ENCODE measurements at places on chromosomes 1 and 21.

DNA sequence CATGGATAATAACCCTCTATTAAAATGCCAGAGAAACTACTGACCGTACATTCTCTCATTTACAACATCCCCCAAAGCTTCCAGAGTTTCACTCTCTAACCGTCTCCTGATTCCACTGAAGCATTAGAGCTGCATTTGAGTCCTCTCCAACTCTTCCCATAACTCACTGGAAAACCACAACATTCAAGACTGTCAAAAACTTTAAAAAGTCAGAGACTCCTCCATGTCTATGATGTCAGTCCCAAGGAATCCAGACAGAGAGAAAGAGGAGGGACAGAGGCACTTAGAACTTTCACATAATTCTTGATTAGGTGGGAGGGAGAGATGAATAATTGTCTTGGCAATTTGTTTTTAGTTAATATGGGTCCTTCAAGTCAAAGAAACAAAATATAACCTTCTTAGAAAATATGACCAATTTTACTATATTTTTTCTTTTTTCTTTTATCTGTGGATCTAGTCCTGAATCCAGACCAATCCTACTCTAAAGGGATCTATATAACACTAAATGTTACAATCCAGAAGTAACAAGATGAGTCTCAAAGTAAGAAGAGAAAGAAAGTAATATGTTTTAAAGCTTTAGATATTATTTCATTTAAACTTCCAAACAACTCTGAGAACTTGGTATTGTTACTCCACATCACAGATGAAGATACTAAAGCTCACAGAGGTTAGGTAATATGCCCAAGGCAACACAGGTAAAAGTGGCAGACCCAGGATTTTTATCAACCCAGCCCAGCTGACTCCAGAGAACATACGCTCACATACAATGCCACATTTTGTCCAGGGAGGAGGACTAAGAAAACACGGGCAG lies 23.8 kb downstream of the OTUD7B start:
- DNase-seq = no peak

DNA sequence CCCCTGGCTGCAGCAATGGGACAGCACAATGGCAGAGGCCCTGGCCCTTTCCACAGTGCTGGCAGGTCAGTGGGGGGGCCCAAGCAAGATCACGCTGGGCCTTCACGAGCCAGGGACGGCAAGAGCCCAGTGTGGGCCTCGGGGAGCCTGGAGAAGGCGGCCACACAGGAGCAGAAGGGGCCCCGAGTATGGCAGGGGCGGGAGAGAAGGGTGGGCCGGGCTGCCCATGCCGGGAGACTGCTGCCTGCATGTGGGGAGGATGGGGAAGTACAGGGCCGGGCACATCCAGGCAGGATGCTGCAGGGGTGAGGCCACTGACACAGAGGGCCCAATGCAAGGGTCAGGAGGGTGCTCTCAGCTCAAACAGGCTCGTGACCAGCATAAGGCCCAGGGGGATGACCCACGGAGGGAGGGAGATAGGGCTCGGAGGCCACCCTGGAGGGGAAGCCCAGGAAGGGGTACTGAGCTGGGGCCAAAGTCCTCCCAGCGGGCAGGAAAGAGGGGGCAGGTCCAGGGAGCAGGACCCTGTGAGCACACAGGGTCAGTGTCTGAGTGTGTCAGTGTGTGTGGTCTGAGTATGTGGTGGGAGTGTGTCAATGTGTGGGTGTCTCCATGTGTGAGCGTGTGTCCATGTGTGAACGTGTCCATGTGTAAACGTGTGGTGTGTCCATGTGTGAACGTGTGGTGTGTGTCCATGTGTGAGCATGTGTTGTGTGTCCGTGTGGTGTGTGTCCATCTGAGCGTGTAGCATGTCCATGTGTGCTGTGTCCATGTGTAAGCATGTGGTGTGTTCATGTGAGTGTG lies 13.1 kb downstream of the SLC19A1 start:
- no peak for DNase-seq

DNA sequence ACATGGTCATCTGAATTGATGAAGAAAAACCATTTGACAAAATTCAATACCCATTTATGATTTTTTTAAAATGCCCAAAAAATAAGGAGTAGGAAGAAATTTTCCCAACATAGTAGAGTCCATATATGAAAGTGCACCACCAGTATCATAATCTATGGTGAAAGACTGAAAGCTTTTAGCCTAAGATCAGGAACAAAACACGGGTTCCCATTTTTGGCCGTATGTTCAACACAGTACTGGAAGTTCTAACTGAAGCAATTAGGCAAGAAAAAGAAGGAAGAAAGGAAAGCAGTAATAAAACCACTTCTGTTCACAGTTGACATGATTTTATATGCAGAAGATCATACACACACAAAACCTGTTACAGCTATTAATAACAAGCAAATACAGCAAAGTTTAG lies 227.8 kb upstream of the RAB4A start:
- DNase-seq = no peak

GRCh38 chr1:157197906-157198435 lies 59.8 kb upstream of the ETV3 start:
- no peak for DNase-seq

- no peak for DNase-seq
These were observed 492.1 kb downstream of the LMO4 start for GRCh38 chr1:87820668-87821334.

DNA sequence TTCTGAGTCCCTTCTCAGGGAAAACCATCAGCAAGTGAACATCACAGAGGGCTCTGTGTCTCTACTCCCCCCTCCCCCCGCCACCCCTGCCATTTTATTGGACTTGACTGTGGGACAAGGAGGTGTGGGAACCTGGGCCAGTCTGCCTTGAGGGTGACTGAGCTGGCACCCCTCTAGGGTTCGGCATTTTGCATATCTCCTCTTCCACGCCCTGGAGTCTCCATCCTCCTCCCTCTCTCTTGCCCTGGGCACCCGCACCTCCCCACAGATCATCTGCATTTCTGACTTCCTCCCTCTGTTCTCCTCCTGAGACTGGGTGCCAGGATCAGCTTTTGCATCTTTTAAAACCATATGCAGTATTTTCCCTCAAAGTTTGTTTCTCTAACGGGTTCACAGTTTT lies 107.1 kb upstream of the ERRFI1 start:
- DNase-seq = no peak

- no peak for DNase-seq
These were observed 99.8 kb downstream of the SNX7 start for GRCh38 chr1:98761219-98761865.

DNA sequence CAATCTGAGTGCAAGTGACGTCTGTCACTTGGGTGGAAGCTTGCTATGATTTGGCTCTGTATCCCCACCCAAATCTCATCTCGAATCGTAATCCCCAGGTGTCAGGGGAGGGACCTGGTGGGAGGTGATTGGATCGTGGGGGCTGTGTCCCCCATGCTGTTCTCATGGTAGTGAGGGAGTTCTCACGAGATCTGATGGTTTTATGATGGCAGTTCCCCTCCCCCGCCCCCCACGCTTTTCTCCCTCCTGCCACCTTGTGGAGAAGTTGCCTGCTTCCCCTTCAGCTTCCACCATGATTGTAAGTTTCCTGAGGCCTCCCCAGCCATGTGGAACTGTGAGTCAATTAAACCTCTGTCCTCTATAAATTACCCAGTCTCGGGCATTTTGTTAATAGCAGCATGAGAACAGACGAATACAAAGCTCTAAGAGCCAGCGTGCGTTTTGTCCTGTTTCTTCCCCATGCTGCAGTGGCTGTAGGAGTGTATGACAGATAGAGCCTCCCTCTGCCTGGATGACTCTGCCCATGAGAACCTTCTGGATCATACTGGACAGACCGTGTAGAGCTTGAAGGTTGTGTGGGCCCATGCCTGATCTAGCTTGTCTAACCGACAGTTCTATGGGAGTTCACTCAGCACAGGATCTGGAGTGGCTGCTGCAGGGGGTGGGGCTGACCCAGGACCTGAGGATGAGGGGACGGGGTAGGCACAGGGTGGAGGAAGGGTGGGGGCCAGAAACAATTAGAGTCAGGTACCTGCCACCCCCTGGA lies 139.7 kb upstream of the ERRFI1 start:
- peak; percentile 24 for DNase-seq

DNA sequence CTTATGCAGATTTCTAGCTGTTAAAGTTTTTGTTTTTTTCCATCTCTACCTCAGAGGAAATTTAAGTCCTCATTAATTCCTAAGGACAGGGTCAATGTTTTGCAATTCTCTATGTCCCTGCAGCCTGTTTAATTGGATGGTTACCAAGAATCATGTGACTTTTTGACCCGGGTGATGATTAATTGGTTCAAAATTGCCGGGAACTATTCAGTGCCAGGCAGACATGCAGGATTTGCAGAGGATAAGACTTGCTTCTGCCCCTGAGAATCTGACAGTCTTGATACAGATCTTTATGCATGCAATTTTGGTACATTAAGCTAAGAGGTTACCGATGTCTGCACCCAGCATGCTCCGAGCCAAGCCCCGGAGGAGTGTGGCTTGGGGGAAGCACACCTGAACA lies 87.9 kb downstream of the PLPP3 start:
- no peak for DNase-seq

GRCh38 chr1:234970731-234971476 lies 157.7 kb downstream of the TOMM20 start:
- DNase-seq = peak; percentile 60

DNA sequence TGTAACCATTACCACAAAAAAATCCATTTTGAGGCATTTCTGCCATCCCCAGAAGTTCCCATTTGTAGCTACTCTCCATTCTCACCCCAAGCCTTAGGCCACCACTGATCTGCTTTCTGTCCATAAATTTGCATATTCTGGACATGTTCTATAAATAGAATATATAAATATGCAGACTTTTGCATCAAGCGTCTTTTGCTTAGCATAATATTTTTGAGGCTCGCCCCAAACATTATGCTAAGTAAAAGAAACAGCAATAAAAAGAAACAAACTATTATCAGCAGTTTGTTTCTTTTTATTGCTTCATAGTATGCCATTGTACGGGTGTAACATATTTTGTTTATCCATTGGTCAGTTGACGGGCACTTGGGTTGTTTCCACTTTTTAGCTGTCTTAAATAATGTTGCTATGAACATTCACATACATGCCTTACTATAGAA lies 7.9 kb downstream of the TFAP2E start:
- DNase-seq = no peak

DNA sequence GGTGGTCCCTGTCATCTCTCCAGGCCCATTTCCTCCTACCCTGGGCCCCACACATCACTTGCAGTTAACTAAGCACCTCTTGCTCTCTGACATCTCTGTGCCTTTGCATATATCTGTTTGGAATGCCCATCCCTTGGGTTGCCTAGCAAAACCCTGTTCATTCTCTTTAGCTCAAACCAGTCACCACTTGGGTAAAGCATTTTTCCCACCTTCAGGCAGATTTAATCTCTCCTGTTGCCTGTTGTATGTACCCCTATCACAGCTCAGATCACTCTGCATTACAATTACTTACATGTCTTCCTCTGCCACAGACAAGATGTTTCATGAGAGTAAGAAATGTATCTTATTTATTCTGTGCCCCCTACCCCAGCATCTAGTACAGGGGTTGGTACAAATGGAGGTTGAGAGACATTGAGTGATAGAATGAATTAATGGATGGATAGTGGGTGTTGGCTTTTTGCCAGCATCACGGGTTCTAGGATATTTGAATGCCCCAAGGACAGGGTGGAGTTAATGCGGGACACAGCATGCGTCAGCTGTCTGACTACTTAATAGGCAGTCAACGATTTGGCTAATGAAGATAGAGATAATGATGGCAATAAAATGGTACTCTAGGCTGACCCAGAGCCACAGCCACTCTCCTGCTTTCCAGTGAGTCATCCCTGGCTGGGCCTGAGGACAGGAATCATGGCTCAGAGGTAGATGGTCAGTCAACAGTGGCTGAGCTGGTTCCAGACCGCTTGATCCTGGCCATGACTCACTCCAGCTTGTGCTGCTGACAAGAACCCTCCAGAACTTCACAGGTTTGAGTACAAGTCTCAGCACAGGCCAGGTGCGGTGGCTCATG lies 6.5 kb downstream of the NR0B2 start:
- no peak for DNase-seq

- DNase-seq = no peak
These were observed 265.2 kb upstream of the VAMP3 start for GRCh38 chr1:7505771-7506453.

GRCh38 chr1:42737257-42737656 lies 2.8 kb downstream of the CLDN19 start:
- no peak for DNase-seq

GRCh38 chr1:37704966-37705365 lies 12.7 kb downstream of the CDCA8 start:
- no peak for DNase-seq

- DNase-seq = no peak
These were observed 137.0 kb downstream of the BRINP2 start for GRCh38 chr1:177307771-177308170.

DNA sequence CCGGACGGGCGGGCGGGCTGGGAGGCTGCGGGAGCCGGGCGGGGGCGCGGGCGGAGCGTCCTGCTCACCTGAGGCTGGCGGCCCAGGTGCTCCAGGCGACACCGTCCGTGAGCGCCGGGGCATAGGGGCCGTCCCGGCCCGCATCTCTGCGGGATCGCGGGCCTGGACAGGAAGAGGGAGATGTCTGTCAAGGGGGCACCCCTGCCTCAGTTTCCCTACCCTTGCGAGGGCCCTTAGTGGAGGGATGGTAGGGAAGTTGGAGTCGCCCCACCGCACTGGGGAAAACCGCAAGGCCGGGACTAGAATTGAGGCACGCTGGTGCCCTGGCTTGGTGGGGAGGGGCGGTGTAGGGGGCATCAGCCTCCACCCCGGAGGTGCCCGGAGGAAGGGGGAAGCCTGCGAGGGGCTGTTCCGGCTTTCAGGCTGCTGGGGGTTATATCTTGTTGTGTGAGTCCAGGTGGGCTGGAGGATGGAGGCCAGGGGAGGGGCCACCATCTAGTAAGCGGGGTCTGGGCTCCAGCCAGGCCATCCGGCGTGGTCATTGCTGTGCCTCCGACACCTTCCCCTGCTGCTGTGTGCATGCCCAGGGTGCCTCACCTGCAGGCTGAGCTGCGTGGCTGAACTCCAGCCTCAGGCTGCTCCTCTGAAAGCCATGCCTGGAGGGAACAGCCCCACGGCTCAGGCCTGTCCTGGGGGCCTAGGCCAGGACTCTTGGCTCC lies 580 bp downstream of the VWA1 start:
- DNase-seq = no peak

GRCh38 chr1:87833166-87833565 lies 504.5 kb downstream of the LMO4 start:
- no peak for DNase-seq

DNA sequence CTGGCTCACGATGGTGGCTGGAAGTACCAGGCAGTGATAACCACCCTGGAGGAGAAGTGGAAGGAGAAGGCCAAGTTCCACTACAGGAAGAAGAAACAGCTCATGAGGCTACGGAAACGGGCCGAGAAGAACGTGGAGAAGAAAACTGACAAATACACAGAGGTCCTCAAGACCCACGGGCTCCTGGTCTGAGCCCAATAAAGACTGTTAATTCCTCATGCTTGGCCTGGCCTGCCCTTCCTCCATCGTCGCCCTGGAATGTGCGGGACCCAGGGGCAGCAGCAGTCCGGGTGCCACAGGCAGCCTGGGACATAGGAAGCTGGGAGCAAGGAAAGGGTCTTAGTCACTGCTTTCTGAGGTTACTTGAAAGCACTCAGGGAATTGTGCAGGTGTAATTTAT lies 10.8 kb downstream of the IL24 start:
- DNase-seq = no peak

GRCh38 chr1:84164161-84164560 lies 20.1 kb downstream of the PRKACB start:
- no peak for DNase-seq

- DNase-seq = peak; percentile 51
These were observed 9.7 kb downstream of the OR2B11 start for GRCh38 chr1:247448107-247448791.

- DNase-seq = no peak
These were observed 4.7 kb upstream of the ITGB2 start for GRCh38 chr21:44925378-44925755.
